Progenitor cell of endocrine pancreas (in vitro differentiated cells): ENCODE measurements at places on chromosomes 4 and X.

- no peak for DNase-seq
Observed at GRCh38 chr4:77031544-77031943, 44.2 kb downstream of the CCNI start.

DNA sequence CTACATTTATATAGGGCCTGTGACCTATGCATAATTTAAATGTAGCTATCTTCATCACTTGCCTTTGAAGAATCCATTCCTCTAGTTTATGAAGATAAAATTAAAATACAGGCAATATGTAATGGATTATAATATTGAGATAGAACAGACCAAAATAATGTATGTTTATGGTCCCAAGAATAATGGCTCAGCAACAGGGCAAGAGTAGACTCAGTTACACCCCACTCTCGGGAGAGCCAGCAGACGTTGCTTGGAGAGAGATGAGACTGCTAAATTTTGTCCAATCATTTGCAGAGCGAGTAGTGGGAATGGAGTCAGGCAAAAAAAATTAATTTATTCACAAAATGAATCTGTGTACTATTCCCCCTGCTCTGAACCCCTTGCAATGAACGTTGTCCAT, 223.2 kb upstream of the FAT4 start:
- no peak for DNase-seq

DNA sequence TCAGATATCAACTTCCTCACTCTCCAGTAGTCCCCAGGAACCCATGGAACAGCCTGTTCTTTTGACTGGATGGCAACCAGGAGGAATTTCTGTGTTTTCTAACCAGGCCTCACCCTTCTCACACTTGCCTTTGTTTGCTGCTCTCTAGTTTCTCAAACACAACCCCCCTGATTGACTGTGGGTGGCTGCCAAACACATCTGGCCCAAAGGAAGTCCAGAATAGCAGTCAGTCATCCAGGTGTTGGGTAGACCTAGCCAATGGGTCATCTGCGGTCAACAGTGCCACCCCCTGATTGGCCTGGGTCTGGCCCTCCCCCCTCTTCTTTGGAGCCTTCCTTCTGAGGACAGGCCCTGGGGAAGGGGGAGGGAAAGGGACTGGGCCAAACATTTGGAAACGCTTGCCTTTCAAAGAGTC, 53.7 kb downstream of the MSX1 start:
- DNase-seq = no peak

DNA sequence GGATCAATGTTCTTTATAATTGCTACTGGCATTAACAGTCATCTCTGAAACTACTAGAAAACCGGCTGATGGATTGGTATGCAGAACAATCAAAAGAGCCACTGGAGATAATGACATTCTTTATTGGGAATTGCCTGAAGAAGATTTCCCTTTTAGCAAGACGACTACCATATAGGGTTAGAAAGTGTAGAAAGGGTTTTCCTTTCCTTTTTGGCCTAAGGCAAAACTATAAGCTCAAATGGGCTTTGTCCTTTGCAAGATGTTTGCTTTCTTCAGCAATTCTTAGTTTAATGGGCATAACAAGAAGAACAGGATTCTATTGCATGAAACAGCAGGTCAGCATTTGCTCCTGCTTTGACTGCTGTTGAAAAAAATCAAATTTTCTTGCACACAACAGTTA, 214.2 kb upstream of the PCDH10 start:
- DNase-seq = no peak

- DNase-seq = no peak
Observed at GRCh38 chr4:112144546-112145325, 518 bp upstream of the FAM241A start.

GRCh38 chrX:47651043-47651905, 911 bp upstream of the ELK1 start:
- DNase-seq = no peak

GRCh38 chr4:52837716-52838558, 24.2 kb upstream of the RASL11B start:
- no peak for DNase-seq

DNA sequence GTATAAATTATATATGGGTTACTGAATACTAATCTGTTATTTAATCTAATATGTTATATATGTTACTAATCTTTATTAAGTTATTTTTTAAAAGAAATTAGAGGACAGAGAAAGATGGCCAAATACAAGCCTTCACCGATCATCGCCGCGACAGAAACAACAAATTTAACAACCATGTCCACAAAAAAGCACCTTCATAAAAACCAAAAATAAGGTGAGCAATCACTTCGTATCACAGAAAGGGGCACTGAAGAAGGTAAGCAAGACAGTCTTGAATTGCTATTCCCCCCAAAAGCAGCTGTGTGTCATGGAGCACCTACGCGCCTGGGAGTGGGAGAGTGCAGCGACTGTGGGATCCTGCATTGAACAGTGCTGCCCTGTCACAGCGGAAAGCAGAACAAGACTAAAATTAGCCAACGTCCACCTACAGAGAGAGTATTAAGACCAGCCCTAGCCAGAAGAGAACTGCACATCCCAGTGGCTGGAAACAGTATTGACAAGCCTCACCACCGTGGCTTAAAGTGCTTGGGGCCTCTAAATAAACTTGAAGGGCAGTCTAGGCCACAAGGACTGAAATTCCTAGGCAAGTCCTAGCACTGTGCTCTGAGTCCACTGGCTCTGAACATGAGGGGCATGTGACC, 38.5 kb downstream of the LRBA start:
- no peak for DNase-seq

- no peak for DNase-seq
Observed at GRCh38 chrX:149641835-149642234, 10.2 kb upstream of the TMEM185A start.

DNA sequence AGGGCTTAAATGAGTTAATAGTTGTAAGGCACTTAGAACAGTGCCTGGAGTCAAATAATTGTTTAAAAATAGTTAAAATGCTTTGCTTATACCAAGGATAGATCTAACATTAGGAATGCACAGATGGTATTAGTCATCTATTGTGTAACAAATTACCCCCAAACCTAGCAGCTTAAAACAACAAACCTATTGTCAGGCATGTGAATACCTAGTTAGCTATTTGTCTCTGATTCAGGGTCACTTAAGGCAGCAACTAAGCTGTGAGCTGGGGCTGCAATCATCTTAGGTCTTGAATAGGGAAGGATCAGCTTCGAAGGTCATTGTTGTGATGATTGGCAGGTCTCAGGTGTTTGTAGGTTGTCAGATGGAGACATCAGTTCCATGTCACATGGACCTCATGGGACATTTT, 42.4 kb upstream of the AGA start:
- no peak for DNase-seq

- DNase-seq = no peak
Observed at GRCh38 chr4:1839282-1839681, 16.7 kb downstream of the LETM1 start.
